ENCODE measurements at places on chromosomes 11 and 22.

DNA sequence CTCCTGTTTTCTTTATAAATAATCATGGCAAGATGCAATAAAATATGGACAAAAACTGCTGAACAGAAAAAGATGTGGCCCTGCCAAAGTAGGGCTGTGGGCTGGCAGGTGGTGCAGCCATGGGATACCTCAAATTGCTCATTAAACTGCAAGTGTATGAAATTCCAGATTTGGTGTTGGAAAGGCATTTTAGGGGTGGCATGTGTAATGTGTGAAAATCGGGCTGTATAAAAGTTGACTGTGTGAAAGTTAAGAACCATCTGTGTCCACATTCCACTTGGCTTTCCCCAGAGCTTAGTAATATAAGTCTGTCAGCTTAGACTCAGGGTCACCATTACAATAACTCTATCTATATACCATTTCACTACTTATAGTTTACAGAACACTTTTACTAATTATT lies 34.8 kb upstream of the FZD4 start:
- DNase-seq: no peak

DNA sequence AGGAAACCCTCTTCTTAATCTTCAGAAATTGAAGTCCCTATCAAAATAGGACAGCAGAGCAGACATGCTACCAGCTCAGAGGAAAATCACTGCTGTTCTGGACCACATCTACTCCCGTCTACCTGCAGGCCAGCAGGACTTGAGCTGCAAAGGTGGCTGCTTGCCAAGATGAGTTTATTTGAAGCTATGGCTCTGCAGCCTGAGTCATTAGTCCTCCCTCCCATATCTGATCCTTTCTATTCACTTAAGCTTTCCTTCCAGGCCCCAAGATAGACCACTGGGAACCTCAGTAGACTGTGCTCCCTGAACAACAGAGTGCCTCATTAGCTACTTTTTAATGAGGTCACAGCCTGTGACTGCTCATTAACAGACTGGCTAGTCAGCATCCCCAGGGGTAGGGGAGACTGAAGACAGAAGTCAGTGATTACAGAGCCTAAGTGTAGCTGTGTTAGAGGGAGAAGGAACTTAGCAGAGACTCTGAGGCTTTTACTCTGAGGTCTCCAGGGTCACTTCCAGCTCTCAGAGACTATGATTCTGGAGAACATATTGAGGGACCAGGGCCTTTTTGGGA lies 6.8 kb upstream of the OR10A2 start:
- no peak for DNase-seq

- no peak for DNase-seq
These were observed 12.8 kb downstream of the FRMD8 start for GRCh38 chr11:65399249-65399648.

DNA sequence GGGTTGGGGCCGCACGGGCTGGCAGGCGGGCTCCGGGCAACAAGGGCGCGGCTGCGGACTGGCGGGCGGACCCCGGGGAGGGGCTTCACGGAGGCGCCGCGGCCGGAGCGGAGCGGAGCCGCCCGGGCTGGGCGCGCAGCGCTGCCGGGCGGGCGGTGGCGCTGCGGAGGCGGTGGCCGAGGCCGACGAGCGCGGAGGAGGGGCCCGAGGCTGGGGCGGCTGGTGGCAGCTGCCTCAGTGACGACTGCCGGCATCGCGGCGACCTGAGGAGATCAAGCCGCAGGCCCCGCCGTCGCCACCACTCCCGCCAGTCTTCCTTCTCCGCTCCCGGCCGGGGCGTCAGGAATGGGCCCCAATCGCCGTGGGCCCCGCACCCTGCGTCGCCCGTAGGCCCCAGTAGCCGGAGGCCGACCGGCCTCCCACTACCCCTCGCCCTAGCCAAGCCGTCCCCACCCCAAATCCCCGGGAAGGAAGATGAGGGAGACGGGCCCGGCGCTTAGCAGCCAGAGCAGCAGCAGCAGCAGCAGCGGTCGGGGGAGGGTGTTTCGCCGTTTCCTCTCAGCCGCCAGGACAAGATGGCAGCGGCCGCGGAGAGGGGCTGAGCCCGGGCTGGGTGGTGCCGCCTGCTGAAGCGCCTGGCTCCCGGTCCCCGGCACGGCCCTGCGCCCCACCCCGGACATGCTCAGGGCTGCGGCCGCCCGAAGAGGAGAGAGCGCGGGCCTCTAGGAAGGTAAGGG lies at the start of gene HIPK3:
Gene HIPK3, plus strand, starts transcription at position 222 of the 737 bp plus-strand sequence.
- DNase-seq: peak; percentile 74

GRCh38 chr11:59560702-59561473 lies 49.5 kb downstream of the OR4D9 start:
- peak; percentile 82 for DNase-seq

GRCh38 chr11:97107604-97108003 lies 717.8 kb downstream of the JRKL start:
- DNase-seq: no peak

DNA sequence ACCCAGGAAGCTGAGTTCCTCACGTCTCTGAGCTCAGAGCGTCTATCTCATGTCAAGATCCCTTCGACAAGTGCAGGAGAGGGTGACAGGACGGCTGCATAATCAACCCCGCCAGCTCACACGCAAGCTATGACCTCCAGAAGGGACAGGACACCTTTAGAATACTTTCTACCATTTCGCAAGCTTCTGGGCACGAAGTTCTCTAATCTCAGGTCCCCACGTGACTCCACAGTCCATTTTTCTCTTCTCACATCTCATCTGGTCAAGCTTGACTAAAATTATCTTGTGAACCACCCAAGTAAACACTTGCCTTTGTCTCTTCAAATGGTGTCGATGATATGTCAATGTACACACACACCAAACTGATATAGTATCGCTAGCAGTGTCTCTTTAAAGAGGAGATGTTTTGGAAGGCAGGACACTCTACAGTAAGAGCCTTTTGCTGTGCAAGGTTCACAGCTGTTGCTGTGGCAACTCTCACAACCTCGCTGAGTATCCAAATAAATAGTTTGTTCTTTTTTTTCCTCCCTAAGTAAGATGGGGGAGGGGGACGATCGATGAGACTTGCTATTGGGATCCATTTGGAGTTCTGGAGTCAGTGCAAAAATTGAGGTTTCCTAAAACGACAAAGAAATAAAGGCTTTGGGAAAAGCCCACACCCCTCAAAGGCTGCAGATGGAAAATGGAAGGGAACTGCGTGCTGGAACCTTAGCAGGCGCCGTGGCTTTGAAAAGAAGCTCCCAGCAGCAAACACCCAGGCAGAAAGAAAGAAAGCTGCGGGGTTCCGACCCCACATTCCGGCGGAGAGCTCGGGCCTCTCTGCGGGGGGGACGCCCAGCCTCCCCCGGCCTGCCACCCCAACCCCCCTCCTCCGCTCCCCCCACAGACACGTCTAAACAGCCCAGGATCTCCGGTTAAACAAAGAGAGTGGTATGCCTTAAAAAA lies 215.4 kb upstream of the UBASH3B start:
- no peak for DNase-seq

- DNase-seq: no peak
These were observed 44.9 kb downstream of the DSCAML1 start for GRCh38 chr11:117752071-117752470.

GRCh38 chr11:118359295-118359958 lies at the start of gene UBE4A:
UBE4A (plus strand) TSS chr11:118359600; CDS start chr11:118365081, 5,481 bp downstream.
- DNase-seq: peak; percentile 98

DNA sequence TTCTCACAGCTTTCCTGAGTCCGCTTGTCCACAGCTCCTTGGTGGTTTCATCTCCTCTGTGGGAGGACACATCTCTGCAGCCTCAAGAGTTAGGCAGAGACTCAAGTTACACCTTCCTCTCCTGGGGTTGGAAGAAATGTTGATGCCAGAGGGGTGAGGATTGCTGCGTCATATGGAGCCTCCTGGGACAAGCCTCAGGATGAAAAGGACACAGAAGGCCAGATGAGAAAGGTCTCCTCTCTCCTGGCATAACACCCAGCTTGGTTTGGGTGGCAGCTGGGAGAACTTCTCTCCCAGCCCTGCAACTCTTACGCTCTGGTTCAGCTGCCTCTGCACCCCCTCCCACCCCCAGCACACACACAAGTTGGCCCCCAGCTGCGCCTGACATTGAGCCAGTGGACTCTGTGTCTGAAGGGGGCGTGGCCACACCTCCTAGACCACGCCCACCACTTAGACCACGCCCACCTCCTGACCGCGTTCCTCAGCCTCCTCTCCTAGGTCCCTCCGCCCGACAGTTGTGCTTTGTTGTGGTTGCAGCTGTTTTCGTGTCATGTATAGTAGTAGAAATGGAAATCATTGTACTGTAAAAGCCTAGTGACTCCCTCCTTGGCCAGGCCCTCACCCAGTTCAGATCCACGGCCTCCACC lies 11.7 kb downstream of the RASD2 start:
- DNase-seq: peak; percentile 70

- no peak for DNase-seq
These were observed 154.9 kb downstream of the TRPC6 start for GRCh38 chr11:101428918-101429317.

All from CD4-positive, alpha-beta T cell treated with Interleukin-15 for 4 hours (primary cell).